NCI-H69 (cell line): ENCODE measurements at places on chromosomes 5 and 9.

GRCh38 chr9:37446401-37446800 lies 18.8 kb downstream of the ZBTB5 start:
- peak; percentile 83 for DNase-seq

GRCh38 chr5:140355546-140355945 lies 4.4 kb upstream of the SLC4A9 start:
- no peak for DNase-seq

DNA sequence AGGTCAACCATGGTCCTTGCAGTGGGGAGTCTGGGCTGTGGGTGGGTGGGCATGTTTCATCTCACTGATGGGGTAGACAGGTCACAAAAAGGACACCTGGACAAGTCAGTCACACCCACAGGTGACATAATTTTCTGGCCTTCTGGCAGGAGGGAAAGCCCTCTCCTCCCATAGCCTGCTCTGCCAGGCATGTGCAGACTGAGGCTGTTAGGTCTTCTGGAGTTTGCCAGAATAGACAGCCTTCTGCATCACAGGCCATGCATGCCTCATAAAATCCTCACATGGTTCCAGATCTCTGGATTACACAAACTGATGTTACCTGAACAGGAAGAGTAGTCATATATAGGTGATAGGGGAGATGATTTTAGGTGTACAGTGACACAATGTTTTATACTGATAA lies 49.1 kb downstream of the ARHGAP26 start:
- peak; percentile 47 for DNase-seq

GRCh38 chr5:28710360-28710759 lies 1672.0 kb upstream of the CDH9 start:
- DNase-seq, result peak; percentile 8

DNA sequence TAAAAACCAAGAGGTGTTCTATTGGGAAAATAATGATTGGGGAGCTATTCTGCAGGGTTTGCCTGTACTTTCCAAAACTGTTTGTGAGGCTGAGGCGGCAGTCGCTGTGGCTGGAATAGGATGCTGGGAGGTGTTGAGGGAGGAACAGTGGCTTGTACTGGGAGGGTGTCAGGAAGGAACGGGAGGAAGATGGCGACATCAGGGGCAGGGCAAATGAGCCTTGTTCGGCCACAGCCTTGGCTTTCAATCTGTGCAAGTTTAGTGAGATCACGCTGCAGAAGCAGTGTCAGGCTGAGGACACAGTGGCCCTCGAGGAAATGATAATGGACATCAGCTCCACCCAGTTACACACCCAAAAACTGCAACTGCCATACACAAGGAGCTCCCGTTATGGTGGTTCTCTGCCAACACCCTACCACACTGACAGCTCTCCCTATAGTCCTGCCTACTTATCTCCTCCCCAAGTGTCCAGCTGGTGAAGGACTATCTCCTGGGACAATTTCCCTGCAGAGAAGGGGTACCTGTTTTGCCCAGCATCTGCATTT lies 27.3 kb downstream of the KIF2A start:
- DNase-seq, result no peak

- peak; percentile 61 for DNase-seq
These were observed 587 bp downstream of the MIER3 start for GRCh38 chr5:56951126-56951945.

GRCh38 chr9:75471549-75472114 lies 383.3 kb downstream of the OSTF1 start:
- DNase-seq, result no peak

- peak; percentile 38 for DNase-seq
These were observed 28.6 kb downstream of the NKD2 start for GRCh38 chr5:1037123-1037670.

- DNase-seq, result no peak
These were observed 97.9 kb upstream of the MAMDC2 start for GRCh38 chr9:69945671-69946141.

- DNase-seq, result peak; percentile 21
These were observed 18.7 kb upstream of the WNT8A start for GRCh38 chr5:138065102-138065501.

GRCh38 chr9:75718677-75719076 lies 171.8 kb upstream of the PCSK5 start:
- no peak for DNase-seq

- peak; percentile 97 for DNase-seq
These were observed 615.6 kb downstream of the ZNF608 start for GRCh38 chr5:124130816-124131215.

DNA sequence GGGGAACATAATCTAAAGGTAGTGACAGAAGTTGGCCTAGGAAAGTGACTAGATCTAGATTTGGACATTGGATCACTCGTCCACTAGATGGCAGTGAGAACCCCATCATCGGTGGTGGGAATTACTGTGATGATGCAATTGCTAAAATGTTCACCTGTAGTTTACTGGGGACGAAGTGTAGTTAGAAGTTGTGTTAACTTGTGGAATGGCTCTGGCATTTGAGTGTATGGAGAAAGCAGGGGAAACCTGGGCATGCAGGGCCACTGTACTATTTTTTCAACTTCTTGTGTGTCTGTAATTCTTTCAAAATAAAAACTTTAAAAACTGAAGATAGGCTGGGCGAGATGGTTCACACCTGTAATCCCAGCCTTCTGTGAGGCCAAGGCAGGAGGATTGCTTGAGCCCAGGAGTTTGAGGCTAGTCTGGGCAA lies 75.5 kb downstream of the PHAX start:
- DNase-seq, result peak; percentile 85

DNA sequence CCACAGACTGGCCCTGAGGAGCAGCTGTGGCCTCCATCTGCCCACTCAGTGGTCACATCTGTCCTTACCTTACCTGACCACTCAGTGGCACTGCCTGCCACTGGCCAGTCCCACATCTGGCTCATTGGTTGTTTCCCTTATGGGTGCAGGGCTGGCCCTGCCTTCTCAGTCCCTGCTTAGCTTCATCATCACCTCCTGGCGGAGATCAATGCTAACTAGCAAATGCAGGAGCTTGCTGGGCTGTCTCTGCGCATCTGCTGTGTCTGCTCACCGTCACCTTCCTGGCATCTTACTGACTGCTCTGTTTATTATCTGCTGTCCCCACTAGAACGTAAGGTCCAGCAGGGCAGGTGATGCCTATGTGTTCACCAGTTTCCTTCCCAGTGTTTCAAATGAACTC lies 356.9 kb downstream of the SEMA5A start:
- DNase-seq, result no peak

DNA sequence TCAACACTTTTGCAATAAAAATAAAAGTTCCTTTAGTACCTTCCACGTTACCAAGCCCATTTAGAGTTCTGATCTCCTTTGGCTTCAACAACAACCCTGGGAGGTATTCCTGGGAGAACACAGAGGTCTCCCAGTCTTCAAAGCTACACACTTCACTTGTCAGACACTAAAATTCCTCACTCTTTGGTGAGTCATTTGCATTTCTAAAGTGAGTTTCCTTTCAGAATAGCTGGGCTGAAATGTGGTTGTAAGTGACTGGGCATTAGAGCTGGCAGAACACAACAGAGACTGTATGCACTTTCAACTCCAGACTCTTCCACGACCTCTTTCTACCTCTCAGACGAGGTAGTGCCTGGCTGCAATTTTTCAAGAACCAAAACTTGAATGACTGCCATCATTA lies 11.5 kb upstream of the F2RL1 start:
- no peak for DNase-seq

- no peak for DNase-seq
These were observed 33.2 kb downstream of the TARS1 start for GRCh38 chr5:33474004-33474403.

GRCh38 chr5:115847290-115847689 lies 5.6 kb downstream of the AP3S1 start:
- peak; percentile 42 for DNase-seq

- no peak for DNase-seq
These were observed 303.1 kb upstream of the PTGER4 start for GRCh38 chr5:40376566-40376965.

DNA sequence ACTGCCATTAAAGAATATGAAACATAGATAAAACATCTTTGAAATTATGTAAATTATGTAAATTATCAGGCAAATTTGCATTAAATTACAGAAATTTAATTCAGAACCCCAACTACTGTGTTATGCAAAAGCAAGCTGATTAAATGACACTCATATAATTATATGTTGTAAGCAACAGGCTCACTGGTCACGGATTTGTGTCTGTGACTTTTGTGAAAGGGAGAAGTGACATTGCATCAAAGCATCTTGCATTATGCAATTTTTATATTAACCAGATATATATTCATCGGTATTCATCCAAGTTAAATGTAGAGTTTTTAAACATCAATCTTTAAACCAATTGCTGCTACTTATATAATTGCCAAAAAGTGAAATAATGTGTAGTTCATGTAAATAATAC lies 13.0 kb upstream of the GLIPR2 start:
- DNase-seq, result no peak

DNA sequence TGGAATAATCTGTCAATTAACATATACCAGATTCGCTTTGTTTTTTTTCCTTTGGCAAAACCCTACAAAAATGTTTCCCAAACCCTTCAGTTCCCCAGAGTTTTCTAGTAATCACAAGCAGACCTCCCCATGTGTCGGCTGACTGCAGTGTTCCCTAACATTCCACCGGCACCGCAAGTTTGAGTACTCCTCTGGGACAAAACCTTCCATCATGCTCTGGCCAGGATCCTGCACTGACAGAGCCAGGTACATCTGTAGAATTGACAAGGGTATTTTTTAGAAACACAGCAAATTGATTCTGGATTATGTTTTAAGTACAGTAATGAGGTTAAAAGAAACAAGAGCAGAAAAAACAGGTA lies 174.7 kb downstream of the GAS1 start:
- DNase-seq, result no peak

DNA sequence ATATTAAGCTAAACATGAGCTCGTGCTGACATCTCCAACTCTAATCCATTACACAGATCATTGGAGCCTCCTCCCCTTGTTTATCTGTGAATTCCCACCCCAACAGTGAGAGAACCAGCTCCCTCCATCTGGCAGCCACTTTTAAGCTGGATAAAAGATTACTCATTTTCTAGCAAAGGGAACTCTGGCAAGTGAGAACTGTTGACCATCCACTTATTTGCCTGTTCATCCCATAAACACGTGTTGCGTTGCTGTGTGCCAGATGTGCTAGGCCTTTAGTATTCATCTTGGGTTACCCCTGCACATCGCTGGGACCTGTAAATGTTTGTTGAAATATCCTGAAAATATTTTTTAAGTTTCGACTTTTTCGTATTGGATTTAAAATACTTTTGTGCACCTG lies 2.4 kb upstream of the TOR1A start:
- DNase-seq, result no peak

GRCh38 chr9:16321461-16322119 lies 548.9 kb downstream of the BNC2 start:
- no peak for DNase-seq

DNA sequence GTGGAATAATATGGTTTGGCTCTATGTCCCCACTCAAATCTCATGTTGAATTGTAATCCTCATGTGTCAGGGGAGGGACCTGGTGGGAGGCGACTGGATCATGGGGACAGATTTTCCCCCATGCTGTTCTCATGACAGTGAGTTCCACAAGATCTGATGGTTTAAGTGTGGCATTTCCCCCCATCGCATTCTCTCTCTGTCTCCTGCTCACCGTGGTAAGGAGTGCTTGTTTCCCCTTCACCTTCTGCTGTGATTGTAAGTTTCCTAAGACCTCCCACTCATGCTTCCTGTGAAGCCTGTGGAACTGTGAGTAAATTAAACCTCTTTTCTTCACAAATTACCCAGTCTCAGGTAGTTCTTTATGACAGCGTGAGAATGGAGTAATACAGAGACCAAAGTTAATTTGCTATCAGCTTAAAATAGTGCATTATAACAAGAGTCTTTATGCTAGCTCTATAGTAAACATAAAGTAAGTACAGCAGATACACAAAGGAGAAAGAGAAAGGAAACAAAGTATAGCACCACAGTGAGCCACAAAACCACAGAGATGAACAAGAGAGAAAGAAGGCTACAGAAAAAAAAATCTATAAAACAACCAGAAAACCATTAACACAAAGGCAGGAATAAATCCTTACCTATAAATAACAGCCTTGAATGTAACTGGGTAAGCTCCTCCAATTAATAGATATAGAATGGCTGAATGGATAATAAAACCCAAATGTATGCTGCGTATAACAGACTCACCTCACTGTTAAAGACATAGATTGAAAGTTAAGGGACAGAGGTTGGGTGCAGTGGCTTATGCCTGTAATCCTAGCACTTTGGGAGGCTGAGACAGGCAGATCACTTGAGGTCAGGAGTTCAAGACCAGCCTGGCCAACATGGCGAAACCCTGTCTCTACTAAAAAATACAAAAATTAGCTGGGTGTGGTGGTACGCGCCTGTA lies 39.7 kb downstream of the RAPGEF6 start:
- no peak for DNase-seq

- DNase-seq, result no peak
These were observed 4.6 kb downstream of the PDLIM7 start for GRCh38 chr5:177492841-177493240.

DNA sequence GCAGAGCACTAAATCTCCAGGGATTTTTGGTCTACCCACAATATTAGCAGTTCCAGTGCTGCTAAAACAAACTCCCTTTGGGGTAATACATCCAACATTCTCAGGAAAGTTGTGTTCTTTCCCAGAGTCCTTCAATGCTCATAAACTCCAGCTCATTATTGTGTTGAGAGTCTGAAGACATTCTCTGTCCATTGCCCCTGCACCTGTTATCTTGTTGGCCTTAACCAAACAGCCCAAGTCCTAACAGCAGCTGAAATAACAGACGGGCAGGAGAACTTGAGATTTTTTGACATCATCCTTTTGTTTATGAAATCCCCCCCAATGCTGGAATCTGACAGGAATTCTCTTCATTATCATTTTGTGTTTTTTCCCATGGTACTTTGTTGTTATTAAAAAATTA lies 110.8 kb downstream of the PAPPA start:
- no peak for DNase-seq

DNA sequence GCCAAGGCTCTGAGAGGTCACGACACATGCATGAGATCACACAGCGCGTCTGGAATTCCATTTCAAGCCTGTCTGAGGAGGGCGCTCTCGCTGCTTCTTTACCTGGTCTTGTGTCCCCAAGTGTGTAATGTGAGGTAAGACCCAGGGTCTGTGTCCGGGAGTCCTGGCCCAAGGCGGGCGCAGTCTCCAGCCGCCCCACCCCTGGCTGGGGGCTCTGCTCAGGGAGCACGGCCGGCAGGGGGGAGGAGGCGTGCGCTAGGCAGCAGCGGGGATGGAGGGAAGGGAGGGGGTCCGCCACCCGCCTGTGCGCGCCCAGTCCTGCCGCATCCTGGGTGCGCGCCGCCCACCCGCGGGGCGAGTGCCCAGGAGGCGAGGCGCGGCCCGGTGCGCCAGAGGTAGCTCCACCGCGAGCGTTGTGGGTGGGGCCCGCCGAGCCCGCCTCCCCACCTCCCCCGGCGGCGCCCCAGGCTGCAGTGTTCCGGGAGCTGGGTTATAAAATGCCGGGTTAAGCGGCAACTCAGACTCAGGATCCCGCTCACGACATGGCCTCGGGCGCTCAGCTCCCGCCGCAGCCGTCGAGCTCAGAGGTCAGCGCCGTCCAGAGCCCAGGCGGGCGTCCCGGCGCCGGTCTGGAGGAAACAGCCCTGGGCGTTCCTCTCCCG lies at the start of gene CCNI2:
Gene CCNI2 (plus strand): TSS at position 473 of the 662 bp plus-strand sequence. CDS start 70 bp downstream, at position 543.
- DNase-seq, result peak; percentile 79

- peak; percentile 69 for DNase-seq
These were observed 2.4 kb downstream of the PIP5KL1 start for GRCh38 chr9:127927988-127928675.

GRCh38 chr9:87497080-87497603 lies 525 bp upstream of the DAPK1 start:
- no peak for DNase-seq
